ENCODE measurements at places on chromosomes 7 and 10. TPM values are rescaled to one million over a fixed set of nuclear protein-coding genes. Genes with fewer than 3 reads are reported as not detected.

- DNase-seq, result no peak
These were observed 403.1 kb downstream of the ADRA2A start for GRCh38 chr10:111479966-111480365.

GRCh38 chr10:12922117-12922900 lies 79.2 kb downstream of the CCDC3 start:
- DNase-seq, result no peak

- no peak for DNase-seq
These were observed 124.6 kb upstream of the RSU1 start for GRCh38 chr10:16941870-16942269.

HYAL4 gene
- not detected for total RNA-seq

DNA sequence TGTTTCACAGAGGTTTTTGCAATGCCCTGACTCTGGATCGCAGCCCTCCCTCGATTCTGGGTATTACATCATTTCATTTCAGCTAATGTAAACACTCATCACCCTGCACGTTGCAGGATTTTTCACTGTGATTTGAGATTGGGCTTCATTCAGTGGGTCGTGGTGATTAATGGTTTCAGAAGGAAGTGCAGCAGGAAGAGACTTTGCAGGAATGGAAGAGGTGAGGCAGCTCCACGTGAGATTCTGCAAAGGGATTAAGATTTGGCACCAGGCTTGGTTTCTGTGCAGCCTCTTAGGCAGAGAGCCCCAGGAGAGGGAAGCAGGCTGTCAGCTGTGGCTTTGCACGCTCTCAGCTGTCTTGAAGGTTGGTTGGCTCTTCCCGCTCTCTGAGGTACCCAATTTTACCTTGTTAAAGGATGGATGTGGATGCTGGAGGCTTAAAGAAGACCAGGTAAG lies 95.2 kb downstream of the PLCE1 start:
- DNase-seq, result no peak

DNA sequence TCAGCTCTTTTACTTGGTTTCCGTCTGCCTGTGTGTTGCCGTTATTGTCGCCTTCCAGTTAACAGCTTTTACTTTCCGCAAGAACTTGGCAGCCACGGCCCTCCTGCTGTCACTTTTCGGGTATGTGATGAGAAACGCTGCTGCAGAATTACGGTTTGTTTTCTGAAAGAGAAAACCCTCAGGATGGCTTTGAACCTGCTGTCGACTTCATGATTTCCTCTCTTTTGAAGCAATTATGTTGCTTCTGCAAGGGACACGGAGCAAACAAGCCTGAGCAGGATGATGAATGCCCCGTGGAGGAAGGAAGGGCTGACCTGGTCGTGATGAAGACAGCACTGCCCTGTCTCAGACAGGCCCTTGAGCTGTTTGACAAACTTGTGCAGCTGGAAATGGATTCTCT lies 339.8 kb downstream of the ABCA13 start:
- no peak for DNase-seq

DNA sequence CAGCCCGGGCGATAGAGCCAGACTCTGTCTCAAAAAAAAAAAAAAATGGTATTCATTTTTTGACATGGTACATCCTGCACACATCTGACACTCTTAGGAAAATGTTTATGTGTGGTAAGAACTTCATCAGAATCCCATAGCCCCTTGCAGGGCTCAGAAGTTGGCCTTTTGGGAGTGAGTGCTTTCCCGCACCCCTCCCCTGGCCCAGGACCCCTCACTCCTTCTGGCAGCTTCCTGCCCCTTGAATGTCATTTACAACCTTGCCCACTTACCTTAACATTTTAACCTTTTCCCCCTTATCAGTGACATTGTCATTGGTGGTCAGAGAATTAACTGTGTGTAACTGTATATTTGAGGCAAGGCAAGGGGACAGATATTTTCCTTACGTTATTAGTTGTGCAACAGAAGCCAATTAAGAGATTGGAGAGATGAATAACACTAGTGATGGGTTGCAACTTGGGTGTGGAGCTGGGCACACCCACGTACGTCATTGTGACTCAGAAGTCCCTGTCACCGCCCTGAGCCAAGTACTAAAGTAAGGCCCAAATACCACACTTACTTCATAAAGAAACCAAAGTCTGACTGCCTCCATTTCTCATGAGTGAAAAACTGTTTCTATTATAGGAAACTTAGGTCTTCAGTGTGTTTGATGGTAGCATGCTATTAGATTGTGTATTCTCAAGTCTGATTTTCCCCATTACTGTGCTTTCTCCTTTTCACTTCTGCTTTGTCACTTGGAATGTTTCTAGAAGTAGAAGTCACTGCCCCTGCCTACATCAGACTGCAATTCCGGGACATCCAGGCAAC lies 31.6 kb downstream of the OGDH start:
- peak; percentile 31 for DNase-seq

DNA sequence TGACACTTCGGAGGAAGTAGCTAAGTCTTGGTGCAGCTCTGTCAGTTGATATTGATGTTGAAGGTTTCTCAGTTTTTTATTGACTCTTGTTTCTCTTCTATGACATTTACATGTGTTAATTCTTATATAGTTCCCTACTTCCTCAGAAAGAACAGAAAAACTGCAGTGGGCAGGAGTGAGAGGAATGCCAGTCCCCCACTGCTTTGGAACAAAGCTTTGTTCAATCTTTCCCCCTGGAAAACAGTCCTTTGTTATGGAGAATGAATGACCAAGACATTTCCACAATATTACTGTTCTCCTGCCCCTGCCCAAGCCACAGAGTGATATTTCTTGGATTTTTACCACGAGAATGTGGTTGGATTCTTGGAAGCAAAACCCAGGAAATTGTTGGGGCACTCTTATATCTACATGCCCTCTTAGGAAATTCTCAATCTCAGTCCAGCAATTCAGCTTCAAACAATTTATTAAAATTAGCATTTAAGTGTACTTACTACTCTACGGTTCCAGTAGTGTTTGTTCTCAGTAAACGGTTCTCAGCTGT lies 258.0 kb upstream of the KCND2 start:
- no peak for DNase-seq

GRCh38 chr10:63392224-63392623 lies 73.6 kb downstream of the JMJD1C start:
- DNase-seq, result no peak

CREB5 gene
- total RNA-seq, result 13.8 TPM

GALNT17 gene
- not detected for total RNA-seq

GRCh38 chr7:45138433-45139267 lies 18.9 kb upstream of the RAMP3 start:
- no peak for DNase-seq

DNA sequence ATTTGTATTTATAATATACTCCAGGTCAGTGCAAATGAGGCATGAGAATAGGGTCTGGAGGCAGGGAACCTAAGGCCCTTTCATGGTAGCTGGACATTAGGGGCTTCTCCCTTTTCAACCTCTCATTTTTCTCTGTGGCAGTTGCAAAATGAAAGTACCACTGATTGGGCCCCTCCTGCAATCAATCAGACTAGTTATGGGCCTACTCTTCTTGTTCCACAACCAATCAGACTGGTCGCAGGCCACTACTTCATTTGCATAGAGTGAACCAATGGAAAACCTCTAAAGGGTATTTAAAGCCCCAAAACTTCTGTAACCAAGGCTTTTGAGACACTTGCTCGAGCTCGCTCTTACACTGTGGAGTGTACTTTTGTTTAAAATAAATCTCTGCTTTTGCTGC lies 10.0 kb upstream of the PRPS1L1 start:
- no peak for DNase-seq

- DNase-seq, result peak; percentile 10
These were observed 3.2 kb upstream of the CLDN4 start for GRCh38 chr7:73827567-73828106.

DNA sequence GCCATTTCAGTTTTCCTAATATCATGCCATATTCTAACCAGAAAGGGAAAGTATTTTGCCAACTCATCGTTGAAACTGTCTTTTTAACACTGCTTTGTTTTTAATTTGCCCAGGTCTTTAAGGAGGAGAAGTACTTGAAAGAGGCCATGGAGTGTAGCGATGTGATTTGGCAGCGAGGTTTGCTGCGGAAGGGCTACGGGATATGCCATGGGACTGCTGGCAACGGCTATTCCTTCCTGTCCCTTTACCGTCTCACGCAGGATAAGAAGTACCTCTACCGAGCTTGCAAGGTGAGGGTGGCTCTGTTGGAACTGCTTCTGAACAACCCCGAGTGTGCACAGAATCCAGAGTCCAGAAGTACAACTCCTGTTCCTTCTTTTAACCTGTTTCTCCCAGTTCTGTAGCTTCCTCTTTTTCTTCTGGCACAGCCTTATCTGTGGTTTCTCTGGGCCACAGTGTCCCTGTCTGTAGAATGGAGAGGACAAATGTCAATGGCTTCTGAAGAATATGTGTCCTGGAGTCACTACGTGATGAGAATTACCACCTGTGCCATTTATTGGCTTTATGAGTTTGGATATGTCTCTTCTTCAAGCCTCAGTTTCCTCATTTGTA lies 60.1 kb downstream of the LANCL2 start:
- no peak for DNase-seq

- no peak for DNase-seq
These were observed 199.0 kb upstream of the RHOBTB1 start for GRCh38 chr10:61142987-61143386.

DNA sequence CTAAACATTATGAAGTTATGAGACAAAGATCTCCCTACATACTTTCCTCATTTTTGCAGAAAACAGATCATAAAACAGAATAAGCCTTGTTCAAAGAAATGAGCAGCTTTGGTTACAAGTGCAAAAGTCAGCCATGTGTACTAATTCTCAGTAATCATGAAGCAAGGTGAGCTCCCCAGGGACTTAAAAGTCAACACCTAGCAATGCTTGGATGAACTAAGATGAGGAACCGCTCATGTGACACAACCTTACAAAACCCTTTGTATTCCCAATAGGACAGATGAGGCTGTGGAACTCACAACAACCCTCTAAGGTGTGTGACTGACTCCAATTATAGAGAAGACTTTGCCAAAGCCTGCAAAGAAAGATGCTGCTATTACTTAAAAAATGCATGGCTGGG lies 154.5 kb downstream of the SLC25A13 start:
- DNase-seq, result no peak

DNA sequence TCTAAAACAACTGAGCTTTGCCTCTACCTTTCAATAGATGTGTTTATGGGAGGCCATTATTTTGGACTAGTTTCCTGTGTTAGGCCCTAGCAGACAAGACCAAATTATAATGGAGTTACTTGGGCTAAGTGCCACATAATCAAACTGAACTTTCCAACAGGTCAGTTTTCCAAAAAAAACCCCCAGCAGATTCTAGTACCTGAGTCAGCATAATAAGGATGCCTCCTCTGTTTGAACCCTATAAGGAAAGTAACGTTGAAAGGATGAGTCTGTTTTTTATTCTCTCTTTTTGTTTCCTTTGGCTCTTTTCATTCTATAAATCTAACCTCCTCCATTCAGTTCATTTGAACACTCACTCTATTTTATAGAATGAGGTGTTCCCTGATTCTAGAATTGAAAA lies 148.1 kb upstream of the FAM3C start:
- DNase-seq, result no peak

DNA sequence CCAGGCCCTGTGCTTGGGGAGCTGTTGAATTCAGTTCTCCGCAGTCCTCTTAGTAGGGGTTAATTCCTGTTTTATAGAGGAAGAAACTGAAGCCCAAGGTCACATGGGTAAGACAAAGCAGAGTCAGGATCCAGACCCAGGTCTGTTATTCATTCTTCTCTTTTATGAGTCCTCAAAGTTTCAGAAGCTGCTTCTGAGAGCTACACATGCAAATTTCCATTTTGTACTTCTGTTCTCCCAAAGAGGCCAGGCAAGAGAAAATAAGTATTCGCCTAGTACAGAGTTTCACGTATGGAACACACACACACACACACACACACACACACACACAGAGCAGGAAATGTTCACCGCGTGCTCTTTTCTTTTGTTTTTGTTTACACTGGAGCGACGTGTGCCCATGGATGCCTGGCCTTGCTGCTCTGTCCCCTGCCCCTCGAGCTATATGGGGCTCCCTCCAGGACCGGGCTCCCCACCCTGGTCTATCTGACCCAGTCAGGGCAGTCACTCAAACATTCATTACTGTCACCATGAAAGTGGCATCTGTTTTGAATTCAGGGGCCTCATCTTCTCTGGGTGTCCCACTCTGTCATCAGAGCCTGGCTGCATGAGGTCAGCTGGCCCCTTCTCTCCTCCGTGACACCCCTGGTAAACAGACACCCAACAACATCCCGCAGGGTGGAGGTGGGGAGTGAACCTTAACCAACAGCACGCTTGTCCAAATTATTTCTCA lies 84.4 kb downstream of the TNS3 start:
- peak; percentile 22 for DNase-seq

DNA sequence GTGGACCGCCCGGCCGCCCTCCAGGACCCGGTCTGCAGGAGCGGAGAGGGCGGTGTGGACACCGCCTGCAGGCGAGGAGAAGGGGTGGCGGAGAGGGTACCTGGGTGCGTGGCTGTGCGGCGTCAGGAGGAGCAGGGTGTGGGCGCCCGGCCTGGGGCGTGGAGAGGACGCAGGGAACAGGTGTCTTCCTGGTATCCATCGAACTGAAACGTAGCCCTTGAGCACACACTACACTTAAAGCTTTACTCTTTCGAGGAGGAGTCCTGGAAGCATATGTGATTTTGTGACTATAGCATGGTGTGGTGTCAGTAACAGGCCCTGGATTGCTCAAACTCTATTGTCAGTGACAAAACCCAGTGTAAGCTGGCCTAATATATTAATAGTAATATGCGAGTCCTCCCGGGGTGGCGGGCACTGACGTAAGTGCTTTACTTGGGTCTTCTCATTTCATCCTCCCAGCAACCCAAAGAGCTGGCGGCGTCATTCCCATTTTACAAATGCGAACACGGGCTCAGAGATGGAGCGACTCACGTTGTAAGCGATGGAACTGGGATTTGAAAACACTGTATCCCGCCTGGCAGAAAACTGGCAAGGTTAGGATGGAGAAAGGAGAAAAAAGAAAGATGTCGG lies 508 bp upstream of the TECPR1 start:
- DNase-seq, result no peak

GRCh38 chr7:113120647-113121046 lies 2.3 kb upstream of the SMIM30 start:
- no peak for DNase-seq

GRCh38 chr7:29449569-29450260 lies 113.9 kb upstream of the PRR15 start:
- DNase-seq, result no peak

DNA sequence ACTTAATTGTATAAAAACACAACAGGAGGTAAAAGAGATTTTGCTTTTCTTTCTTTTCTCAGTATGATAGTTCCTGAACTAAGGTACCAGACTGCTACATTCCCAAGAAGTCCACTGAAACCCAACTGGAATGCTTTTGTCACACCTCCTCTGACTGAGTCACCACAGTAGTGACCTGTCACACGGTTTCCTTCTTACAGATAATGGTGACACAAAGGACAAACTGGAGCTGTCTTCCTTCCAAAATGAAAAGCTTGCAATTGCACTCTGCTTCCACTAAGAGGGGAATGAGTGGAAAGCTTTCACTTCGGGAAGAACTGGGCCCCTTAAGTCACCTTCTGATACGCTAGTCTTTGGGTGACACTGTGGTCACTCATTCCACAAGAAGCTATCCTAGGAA lies 122.2 kb downstream of the KMT2E start:
- no peak for DNase-seq

COL28A1 gene
- total RNA-seq, result not detected

All from endothelial cell of umbilical vein (primary cell).